ENCODE measurements at places on chromosomes 12 and 14. TPM values are rescaled to one million over a fixed set of nuclear protein-coding genes. Genes with fewer than 3 reads are reported as not detected.

DNA sequence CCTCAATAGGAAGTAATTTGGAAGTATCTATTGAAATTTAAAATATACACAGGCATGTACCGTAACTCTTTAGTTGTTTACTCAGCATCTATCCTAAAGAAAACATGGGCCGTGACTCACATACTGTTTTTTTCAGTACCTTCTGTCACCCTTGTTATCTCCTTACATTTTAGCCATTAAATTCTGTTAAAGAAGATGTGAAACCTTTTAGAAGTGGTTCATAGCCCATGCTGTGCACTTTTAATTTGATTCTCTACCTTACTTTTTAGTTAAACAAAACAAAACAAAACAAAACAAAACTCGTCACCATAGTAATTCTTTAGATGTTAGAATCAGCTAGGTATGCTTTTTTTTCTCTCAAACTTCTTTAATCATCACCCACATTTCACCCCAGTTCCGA, 494.4 kb upstream of the RGS6 start:
- H3K27me3 ChIP-seq, result no peaks in the 10 kb centered on the region
- no peaks in the 10 kb centered on the region for H3K36me3 ChIP-seq
- no peak overlapping the region for H3K27ac ChIP-seq
- H3K4me1 ChIP-seq, result no peaks in the 10 kb centered on the region

The CINP gene
- 40.2 TPM for total RNA-seq

- H3K4me1 ChIP-seq, result no peaks in the 10 kb centered on the region
- H3K36me3 ChIP-seq, result no peaks in the 10 kb centered on the region
- H3K4me3 ChIP-seq, result no peak overlapping the region
- DNase-seq, result no peak
Measured at GRCh38 chr14:77113644-77114043, 15.6 kb downstream of the CIPC start.

- DNase-seq, result peak; percentile 30
- H3K27me3 ChIP-seq, result no peaks in the 10 kb centered on the region
- H3K27ac ChIP-seq, result no peak overlapping the region
Measured at GRCh38 chr14:93160353-93160801, 24.3 kb downstream of the MOAP1 start.

DNA sequence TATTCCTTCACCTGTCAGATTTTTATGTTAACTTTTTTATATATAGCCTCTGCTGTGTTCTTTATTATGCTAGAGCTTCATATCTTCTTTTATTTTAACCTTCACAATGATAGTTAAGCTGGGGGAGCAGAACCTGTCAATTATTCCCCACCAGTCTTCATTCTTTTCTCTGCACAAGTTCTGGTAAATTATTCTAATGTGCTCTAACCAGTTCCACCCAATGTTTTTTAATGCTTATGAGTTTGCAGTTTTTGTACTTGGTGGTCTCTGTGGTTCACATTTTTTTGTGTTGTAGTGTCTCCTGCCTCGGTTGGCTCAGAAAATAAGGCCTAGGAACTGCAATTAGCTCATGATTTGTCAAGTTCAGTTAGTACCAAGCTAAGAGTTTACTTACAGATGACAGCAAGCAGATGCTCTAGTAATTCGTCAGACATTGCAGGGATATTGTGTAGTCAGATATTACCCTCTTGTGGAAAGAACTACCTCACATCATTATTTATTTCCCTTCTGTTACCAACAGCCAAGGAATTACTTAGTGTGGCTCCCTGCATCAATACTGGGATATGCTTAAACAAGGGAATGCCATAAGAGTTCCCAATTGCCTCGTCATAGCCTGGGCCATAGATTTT, 14.5 kb downstream of the DYRK2 start:
- H3K27ac ChIP-seq, result no peak overlapping the region
- H3K27me3 ChIP-seq, result no peaks in the 10 kb centered on the region
- H3K4me1 ChIP-seq, result no peaks in the 10 kb centered on the region
- no peak for DNase-seq

GRCh38 chr12:43307126-43307525, 244.9 kb downstream of the ADAMTS20 start:
- H3K4me1 ChIP-seq, result no peaks in the 10 kb centered on the region
- H3K4me3 ChIP-seq, result no peak overlapping the region
- no peak for DNase-seq
- no peaks in the 10 kb centered on the region for H3K27me3 ChIP-seq
- H3K27ac ChIP-seq, result no peak overlapping the region

The RHOF gene
- total RNA-seq, result 45.3 TPM

- no peaks in the 10 kb centered on the region for H3K4me1 ChIP-seq
- H3K27ac ChIP-seq, result no peak overlapping the region
- no peak overlapping the region for H3K4me3 ChIP-seq
- no peaks in the 10 kb centered on the region for H3K36me3 ChIP-seq
- DNase-seq, result peak; percentile 90
Measured at GRCh38 chr12:110826592-110827200, 20.1 kb upstream of the CCDC63 start.

DNA sequence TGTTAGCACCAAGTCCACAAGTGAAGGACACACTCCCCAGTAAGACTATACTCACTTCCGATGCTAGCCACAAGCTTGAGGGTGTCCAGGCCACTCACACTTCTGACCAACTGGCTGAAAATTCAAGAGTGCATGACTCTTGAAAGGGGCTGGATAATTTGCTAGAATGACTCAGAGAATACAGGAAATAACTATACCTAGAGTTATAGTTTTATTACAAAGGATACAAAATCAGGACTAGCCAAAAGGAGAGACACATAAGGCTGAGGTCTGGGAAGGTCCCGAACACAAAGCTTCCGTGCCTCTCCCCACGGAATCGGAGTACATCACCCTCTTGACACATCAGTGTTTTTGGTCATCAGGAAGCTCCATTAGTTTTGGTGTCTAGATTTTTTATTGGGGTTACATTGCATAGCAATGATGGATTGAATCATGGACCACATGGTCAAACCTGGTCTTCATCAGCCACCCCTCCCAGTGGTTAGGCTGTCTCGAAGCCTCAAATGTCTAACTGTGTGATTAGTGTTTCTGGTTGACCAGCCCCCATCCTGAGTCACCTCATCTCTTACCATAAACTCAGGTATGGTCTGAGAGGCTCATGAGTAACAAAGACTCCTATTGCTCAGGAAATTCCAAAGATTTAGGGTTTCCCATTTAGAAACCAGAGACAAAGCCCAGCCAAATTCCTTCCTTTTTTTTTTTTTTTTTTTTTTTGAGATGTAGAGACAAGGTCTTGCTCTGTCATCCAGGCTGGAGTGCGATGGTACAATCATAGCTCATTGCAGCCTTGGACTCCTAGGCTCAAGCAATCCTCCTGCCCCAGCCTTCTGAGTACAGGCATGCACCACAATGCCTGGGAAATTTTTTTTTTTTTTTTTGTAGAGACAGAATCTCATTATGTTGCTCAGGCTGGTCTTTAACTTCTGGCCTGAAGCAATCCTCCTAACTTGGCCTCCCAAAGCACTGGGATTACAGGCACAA, 472.0 kb upstream of the TBX3 start:
- no peak for DNase-seq
- H3K4me1 ChIP-seq, result no peaks in the 10 kb centered on the region
- H3K4me3 ChIP-seq, result no peak overlapping the region
- H3K27ac ChIP-seq, result no peak overlapping the region
- no peaks in the 10 kb centered on the region for H3K36me3 ChIP-seq
- no peaks in the 10 kb centered on the region for H3K27me3 ChIP-seq
